ENCODE measurements at places on chromosomes 7 and 10.
A peak's percentile ranks its signal among the peaks of the same experiment; 100 is the strongest.

- DNase-seq: no peak
Measured at GRCh38 chr10:62817121-62817765, 1.1 kb upstream of the EGR2 start.

DNA sequence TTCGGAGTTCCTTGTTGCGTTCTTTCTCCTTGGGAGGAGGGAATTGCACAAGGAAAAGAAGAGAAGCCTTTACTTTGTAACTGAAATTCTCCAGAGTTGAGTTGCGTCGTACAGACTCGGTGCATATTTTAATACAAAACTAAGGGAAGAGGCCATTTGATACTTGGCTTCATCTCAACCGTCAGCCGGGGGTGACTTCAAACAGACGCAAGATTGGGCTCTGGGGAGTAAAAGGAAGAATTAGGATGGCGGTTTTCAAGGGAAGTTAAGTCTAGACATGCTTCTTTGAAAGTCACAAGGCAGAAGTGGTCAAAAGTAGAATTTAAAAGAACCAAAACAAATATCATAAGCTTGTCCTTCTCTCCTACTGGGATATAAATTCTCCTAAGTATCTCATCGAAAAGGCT is 1.6 kb downstream of the PRR15 start:
- DNase-seq: no peak

GRCh38 chr7:1856888-1857441 is 186.9 kb downstream of the ELFN1 start:
- DNase-seq: no peak

- DNase-seq: no peak
Measured at GRCh38 chr10:60511477-60512229, 122.0 kb upstream of the ANK3 start.

GRCh38 chr10:99368646-99369045 is 39.5 kb downstream of the CNNM1 start:
- no peak for DNase-seq

- DNase-seq: no peak
Measured at GRCh38 chr10:123007558-123008354, 839 bp downstream of the IKZF5 start.

GRCh38 chr7:20574784-20575720 is 40.4 kb upstream of the ABCB5 start:
- no peak for DNase-seq

- DNase-seq: no peak
Measured at GRCh38 chr10:132120734-132121510, 55.2 kb downstream of the JAKMIP3 start.

- no peak for DNase-seq
Measured at GRCh38 chr10:92479547-92479946, 94.3 kb downstream of the IDE start.

GRCh38 chr10:96275685-96276418 is 4.5 kb upstream of the BLNK start:
- no peak for DNase-seq

DNA sequence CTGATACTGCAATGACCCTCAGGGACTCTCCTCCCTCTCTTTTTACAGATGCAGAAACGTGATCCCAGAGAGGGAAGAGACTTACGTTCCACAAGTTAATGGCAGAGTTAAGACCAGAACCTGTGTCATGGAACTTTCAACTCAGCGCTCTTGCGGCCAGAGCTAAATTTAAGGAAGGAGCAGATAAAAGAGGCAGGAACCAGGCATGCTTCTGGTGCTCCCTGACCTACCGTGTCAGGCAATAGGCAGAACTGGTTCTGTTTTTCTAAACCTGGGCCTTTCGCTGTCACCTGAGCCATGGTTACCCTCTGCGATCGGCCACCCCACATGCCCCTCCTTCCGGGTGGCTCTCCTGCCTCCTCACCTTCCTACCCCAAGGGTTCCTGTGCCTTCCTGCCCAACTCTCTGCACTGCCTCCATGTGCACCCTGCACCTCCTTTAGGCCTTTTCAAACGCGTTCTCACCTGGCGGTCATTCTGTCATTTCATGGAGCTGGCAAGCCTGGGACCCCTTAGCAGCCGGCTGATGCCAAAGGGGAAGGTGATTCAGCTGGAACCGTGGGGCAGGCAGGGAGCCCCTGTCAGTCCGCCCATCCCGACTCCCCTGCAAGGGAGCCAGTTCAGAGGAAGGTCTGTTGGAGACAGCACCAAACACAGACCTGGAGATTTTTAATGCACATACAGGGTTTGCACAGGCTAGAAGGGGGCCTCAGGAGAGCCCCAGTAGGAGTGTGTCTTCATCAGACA is 7.7 kb upstream of the GBX1 start:
- no peak for DNase-seq

DNA sequence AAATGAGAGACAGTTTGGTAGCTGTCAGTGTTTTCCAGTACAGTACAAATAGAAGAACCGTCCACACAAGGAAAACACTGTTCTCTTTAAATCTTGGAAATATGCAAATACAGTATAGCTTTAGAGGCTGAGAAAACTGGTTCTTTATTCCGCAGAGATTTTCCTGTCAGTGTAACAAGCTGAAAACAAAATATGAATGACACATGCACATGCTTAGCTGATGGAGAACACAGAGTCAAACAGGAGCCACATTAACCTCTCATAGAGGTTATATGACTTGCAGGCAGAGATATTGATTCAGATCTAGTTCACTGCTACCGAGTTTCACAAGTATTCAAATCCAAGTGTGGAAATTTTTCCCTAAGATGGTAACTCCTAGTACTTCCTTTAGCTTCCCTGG is 135.2 kb upstream of the C1QL3 start:
- no peak for DNase-seq

GRCh38 chr10:130301021-130301892 is 165.1 kb downstream of the GLRX3 start:
- DNase-seq: no peak

- DNase-seq: no peak
Measured at GRCh38 chr7:71442492-71443190, 310.7 kb downstream of the GALNT17 start.

DNA sequence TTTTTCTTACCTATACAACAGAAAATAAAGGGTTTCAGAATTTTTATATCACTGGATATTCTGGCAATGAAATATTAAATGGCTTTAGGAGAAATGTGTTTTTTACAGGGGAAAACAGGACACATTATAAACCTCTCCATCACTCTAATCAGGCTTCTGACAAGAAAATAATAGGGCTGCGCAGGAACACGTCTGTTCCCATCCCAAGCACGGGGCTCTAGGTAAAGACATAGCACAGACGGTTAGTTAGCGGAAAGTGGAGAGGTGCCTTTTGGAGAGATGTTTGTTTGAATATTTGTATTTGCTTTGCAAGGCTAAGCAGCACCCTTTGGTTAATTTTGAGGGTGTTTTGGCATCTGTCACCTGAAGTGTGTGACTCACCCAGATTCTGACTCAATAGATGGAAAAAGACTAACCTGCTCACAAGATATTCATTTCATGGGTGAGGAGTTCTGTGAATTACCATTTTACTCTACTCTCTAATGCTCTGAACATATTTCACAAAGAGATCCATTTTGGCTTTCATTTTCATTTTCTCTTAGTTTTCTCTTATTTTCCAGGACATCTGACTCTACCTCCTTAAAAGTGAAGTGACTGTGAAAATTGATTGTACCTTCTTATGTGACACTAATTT is 174.5 kb upstream of the AKR1E2 start:
- DNase-seq: peak; percentile 55

DNA sequence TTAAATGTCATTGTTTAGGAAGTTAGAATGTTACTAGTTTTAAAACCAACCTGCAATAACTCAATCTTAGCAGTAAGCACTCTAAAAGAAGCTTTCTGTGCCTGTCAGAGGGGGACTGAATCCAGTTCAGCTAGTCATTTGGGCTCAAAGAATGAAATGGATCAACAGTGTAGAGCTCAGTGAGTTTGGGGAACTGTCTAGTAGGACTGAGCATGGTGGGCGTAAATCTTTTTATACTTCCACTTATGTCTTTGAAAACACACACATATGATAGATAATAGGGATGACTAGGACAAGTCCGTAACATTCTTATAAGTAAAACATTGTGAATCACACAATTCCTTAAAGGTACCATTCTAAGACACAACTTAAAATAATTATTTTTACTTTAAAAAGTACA is 11.5 kb downstream of the GSAP start:
- DNase-seq: no peak

DNA sequence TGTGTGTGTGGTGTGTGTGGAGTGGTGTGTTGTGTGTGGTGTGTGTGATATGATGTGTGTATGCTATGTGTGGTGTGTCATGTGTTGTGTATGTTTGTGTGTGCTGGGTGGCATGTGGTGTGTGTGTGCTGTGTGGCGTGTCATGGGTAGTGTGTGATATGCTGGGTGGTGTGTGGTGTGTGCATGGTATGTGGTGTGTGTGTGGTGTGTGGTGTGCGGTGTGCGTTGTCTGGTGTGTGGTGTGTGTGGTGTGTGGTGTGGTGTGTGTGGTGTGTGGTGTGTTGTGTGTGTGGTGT is 37.5 kb upstream of the DNAJB6 start:
- DNase-seq: no peak

DNA sequence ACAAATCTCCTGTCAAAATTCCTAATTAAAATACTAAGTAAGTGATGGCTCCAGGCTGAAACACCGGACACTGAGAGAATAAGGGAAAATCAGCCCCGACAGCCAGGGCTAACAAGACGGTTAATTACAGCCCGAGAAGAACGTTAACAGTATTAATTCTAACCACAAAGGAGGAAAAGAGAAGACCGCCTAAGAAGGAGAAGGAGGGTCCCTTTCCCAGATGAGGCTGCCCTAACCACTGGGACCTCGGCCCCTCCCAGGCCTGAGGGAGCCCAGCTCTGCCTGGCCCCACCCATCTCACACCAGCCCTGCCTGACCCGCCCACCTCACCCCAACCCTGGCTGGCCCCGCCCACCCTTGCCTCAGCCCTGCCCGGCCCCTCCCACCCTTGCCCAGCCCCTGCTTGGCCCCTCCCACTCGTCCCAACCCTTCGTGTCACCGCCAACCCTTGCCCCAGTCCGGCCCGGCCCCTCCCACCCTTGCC is 51.3 kb downstream of the PWWP2B start:
- DNase-seq: no peak

GRCh38 chr10:102988404-102989314 is 70.6 kb downstream of the CNNM2 start:
- peak; percentile 8 for DNase-seq

DNA sequence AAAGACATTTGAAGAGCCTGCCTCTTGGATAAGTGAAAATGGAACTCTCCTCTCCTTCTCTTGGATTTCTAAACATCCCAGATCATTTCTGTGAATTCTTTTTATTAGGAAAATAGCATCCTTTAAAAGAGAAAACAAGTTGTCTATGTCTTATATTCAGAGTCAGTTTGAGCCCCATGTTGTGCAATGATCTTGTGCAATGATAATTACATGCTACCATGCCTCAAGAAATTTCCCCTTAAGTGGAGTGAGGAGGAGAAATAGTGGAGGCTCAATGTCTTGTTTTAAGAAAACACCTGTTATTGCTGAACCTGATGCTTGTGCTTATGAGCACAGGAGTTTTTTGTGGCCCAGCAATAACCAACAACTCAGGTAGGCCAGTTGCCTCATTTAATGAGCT is 103.6 kb downstream of the NPSR1 start:
- no peak for DNase-seq

DNA sequence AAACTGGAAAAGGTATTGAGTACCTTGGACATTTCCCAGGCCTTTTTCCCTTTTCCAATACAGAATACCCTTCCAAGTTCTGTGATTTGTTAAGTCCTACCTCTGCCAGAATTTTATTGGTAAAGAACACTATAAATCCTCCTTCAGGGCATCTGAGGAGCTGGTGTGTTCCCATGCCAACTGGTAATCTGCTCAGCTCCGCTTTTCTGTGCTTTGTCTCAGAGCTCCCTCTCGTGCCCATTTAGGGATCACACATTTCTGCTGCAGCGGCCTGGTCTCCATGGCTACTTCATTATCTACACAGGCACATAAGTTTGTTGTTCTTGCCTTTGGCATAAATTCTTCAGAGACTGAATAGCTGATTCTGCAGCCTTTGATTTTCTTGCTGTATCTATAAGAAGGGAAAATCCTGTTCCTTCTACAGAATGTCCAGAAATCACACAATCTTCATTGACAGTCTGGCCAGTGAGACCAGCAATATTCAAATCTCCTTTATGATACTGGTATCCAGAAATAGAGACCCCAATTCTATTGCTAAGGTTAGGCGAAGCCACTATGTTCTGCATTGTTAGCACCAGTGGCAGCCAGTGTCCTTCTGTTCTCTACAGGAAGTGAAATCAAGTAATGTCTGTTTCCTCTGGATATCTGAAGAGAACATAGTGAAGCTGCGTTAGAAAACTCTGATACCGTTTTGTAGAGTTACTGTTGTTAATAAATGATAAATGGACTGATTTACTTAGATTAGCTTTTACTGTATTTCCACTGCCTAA is 51.9 kb downstream of the DENND11 start:
- peak; percentile 81 for DNase-seq

DNA sequence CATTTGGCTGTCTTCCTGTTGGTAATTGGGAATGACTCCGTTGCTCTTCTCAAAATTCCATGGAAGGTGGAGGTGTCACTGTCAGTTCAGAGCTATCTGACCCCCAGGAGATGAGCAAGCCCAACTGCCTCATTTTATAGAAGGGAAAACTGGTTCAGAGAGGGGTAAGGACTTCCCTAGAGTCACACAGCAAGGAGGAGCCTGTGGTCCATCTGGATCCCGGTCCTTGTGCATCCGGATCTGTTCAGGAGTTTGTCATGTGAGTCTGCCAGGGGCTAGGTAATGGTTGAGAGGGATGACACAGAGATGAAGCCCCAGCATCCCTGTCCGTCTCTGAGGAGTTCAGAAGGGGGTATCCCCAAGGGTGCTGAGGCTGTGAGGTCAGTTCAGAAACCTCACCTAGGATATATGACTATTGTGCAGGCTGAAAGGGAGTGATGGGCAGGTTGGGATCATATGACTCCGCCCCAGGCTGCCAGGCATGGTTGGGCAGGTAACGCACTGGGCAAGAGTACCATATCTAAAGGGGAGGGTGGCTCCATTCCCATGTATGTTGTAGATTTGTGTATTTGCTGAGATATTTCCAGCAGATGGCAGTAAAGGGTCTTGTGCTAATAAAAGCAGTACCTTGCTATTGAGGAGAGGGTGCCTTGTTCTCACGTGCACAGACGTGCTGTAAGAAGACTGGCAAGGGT is 16.0 kb upstream of the SLC29A3 start:
- DNase-seq: peak; percentile 33

DNA sequence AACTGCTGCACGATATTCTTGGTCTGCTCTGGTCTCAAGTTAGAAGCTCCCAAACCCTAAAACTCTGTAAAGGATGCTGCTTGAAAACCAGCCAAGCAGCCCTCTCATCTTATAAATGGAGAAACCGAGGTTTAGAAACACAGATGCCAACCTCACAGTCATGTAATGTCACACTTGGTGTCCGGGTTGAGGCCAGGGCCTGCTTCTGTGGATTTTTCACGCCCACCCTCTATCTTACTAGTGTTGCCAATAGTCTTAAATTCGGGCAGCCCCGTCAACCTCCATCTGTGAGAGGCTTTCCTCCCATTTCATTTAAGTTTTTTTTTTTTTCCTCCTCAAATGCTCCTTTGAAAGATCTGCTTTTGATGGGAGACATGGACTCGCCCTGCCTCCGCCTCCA is 28.9 kb downstream of the PLPP4 start:
- DNase-seq: no peak
